ENCODE measurements at places on chromosomes 1 and 21.

- DNase-seq, result no peak
These were observed 137.1 kb upstream of the USP24 start for GRCh38 chr1:55352080-55352810.

DNA sequence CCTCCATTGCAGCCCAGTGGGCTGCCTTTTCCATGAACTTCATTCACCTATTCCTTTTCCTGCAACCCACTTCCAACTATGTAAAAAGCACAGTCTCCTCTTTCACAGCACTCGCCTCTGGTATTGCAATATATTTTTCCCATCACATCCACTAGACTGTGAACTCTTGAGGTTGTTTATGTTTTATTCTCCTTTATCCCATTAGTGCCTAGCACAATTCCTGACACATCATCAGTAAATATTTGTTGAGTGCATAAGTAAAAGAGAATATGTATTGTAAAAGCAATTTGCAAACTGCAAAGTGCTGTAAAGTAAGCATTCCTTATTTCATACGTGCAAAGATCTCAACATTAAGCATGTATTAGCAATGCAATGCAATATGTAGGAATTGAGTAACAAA, 27.9 kb upstream of the NRIP1 start:
- DNase-seq, result no peak

DNA sequence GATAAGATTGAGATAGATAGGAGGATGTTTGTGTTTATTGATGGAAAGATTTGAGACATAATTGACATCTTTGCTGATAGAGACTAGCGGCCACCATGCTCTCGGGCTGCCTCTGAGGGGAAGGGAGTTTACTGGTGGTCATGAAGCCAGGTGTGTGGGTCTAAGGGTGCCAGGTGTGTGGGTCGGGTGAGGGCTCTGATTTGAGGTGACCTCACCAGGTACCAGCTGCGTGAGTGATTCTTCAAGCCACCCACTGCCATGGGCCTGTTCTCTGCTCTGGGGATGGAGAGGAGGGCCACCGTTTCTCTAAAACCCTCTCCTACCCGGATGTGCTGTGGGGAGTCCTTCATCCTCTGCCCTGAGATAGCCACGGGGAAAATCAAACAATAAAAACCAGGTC, 3.2 kb downstream of the UBASH3A start:
- DNase-seq, result no peak

DNA sequence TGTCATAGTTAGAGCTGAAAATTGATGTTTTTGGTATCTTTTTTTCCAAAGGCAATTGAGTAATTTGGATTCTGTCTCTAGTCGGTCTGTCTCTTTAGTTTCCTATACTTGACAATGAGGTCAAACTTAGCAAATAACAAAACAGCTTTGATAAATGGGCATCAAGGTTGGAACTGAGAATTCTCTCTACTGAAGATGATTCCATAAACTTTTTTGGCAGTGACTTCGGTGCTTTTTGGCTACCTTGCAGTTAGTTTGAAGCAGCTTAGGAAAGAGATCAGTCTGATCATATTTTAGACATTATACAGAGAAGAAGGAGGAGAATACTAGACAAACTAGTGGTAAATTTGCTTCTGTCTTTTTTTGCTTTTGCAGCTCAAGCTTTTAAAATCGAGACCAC, 559 bp downstream of the VCAM1 start:
- no peak for DNase-seq

DNA sequence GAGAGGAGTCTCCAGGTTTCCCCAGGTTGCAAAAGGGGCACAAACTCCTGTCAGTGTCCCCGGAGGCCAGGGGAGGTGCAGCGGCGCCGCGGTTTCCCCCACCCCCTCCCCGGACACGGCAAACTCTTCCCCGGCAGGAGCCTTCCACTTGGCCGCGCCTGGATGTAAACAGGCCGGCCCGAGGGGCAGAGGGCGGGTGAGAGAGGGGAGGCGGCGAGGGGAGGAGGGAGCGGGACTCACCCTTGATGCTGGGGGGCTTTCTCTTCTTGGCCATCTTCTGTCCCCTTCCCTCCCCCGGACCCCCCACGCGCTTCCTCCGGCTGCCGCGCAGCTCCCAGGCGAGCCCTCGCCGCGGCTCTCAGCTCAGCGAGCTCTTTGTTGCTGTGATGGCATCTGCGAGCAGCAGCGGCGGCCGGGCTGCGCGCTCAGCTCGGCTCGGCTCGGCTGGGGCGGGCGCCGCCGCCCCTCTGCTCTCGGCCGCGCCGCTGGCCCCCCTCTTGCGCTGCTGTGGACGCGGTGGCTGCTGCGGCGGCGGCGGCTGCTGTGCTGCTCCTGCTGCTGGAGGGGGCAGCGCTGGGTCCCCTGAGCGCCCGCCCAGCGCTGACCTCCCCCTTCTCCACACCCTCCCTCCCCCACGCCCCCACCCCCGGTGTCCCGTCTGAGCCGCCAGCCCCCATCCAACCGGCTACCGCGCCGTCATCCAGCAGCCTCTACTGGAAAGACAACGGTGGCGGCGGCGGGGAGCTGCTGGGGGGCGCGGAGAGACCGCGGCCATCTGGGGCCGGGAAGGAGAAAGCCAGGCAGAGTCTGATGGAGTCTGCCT, 4.9 kb upstream of the SLC44A5 start:
- peak; percentile 2 for DNase-seq

- DNase-seq, result no peak
These were observed 1411.7 kb upstream of the B3GALT2 start for GRCh38 chr1:194598098-194598497.

- DNase-seq, result no peak
These were observed 123.0 kb downstream of the PCBP3 start for GRCh38 chr21:45766501-45766900.

- no peak for DNase-seq
These were observed 256.6 kb downstream of the CTH start for GRCh38 chr1:70667494-70668170.

GRCh38 chr1:204192589-204193352, 3.5 kb downstream of the KISS1 start:
- DNase-seq, result no peak
